ENCODE measurements at places on chromosomes 16 and 17. TPM values are rescaled to one million over a fixed set of nuclear protein-coding genes. Genes with fewer than 3 reads are reported as not detected.

- DNase-seq = no peak
- H3K27me3 ChIP-seq = no peaks in the 10 kb centered on the region
- H3K36me3 ChIP-seq = no peaks in the 10 kb centered on the region
- H3K4me3 ChIP-seq = no peak overlapping the region
- H3K27ac ChIP-seq = no peak overlapping the region
Observed at GRCh38 chr17:73690676-73691075, 46.4 kb upstream of the SDK2 start.

GRCh38 chr17:51372345-51373004 is 112.1 kb downstream of the UTP18 start:
- no peaks in the 10 kb centered on the region for H3K36me3 ChIP-seq
- H3K4me1 ChIP-seq = no peaks in the 10 kb centered on the region
- H3K27ac ChIP-seq = no peak overlapping the region

Gene KRTAP4-4
- total RNA-seq = not detected

Gene TNFRSF17
- total RNA-seq = 0.99 TPM

Gene SHISA9
- 0.22 TPM for total RNA-seq

Gene METTL16
- 25.5 TPM for total RNA-seq

DNA sequence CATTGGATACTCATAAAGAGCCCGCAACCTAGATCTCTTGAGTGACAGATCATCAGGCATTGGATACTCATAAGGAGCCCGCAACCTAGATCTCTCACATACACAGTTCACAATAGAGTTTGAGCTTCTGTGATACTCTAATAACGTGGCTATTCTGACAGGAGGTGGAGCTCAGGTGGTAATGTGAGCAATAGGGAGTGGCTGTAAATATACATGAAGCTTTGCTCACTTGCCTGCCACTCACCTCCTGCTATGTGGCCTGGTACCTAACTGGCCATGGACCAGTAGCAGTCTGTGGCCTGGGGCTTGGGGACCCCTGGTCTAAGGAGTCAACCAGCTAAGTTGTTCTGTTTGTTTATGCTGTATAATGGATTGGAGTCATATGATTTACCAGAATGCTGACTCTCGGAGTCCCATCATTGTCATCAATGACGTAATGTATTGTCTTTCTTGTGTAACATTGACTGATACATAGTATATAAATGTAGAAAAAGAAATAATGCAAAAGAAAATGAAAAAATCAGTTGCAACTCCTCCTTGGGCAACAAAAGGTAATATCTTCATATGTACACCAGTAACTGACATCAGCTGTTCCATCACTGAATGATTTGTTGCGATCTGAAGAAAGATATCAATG is 17.5 kb downstream of the ABCA9 start:
- no peak for DNase-seq
- H3K4me1 ChIP-seq = peaks cover 15% of the 10 kb centered on the region
- no peak overlapping the region for H3K27ac ChIP-seq
- H3K27me3 ChIP-seq = no peaks in the 10 kb centered on the region
- H3K4me3 ChIP-seq = no peak overlapping the region

Gene MT1X
- 74.6 TPM for total RNA-seq

DNA sequence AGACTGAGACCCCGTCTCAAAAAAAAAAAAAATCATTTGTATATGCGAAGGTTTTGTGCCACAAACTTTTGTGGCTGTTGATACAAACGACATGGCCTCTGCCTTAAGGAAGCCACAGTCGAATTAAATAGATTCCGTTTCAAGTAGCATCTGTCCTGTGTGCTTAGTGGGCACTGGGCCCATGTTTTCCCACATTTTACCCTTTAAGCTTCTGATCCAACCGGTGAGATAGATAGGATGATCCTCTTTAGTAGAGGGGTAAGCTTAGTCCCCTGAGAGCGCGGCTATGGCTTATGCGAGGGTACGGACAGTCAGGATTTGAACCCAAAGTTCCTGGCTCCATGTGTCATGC is 776 bp upstream of the TMEM219 start:
- peaks cover 23% of the 10 kb centered on the region for H3K4me1 ChIP-seq
- no peaks in the 10 kb centered on the region for H3K27me3 ChIP-seq
- DNase-seq = no peak
- peaks cover 22% of the 10 kb centered on the region for H3K36me3 ChIP-seq
- peak overlapping the region; percentile 90 for H3K27ac ChIP-seq
- H3K4me3 ChIP-seq = peak overlapping the region; percentile 75

DNA sequence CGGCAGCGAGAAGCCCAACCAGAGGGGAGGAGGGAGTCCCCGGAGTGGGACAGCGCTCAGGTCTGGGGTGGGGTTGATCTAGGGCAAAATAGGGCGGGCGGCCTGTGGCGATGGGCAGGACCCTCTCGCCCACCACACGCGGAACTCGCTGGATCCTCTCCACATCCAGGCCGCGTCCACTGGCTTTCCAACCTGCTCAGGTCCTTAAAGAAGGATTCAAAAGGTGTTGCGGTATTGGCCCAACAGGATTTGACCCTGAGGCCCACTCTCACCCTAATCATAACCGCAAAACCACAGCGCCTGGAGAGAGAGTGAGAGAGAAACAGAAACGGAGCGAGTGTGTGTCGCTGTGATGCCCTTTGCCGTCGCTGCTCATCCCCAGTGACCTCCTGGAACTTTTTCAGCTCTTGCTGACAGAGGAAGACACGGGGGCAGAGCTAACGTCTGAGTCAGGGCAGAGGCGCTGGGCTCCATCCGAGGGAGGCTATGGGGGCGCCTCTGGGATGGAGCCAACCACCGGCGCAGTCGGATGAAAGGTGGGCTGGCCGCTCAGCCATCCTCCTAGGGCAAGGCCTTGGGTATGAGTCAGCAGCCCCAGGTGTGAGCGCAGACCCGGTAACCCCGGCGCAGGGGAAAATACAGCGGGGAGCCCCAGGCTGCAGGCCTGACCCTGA is 16.7 kb upstream of the OR1F1 start:
- no peaks in the 10 kb centered on the region for H3K36me3 ChIP-seq
- peaks cover 10% of the 10 kb centered on the region for H3K4me1 ChIP-seq
- no peak overlapping the region for H3K4me3 ChIP-seq
- no peak for DNase-seq
- peaks cover 78% of the 10 kb centered on the region for H3K27me3 ChIP-seq

Gene ZG16B
- 3.0 TPM for total RNA-seq

DNA sequence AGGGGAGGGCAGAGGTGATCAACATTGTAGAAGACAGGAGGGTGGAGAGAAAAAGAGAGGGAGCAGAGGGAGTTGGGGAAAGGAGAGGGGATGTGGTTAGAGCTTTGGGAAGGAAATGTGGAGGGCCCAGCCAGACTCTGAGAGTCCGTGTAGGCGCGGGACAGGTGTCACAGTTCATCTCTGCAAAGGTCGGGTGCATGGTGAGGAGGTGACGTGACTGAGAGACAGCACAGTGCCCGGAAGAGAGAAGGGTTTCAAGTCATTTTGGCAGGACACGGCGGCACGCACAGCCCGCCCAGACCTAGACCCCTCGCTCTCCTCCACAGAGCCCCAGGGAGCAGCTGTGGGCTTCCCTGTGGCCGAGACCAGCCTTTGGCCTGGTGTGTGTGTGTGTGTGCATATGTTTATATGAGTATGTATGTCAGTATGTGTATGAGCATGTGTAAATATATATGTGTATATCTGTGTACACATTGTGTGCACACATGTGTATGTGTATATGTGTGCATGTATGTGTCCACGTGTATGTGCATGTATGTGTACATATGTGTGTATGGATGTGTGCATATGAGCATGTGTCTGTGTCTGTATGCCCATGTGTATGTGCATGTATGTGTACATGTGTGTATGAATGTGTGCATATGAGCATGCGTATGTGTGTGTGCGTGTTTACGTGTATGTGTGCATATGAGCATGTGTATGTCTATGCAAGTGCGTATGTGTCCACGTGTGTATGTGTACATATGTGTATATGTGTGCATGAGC is 104.6 kb downstream of the SEC14L1 start:
- no peaks in the 10 kb centered on the region for H3K36me3 ChIP-seq
- no peak overlapping the region for H3K27ac ChIP-seq
- H3K27me3 ChIP-seq = peaks cover 7% of the 10 kb centered on the region
- H3K4me3 ChIP-seq = no peak overlapping the region
- DNase-seq = peak; percentile 51
- peaks cover 27% of the 10 kb centered on the region for H3K4me1 ChIP-seq

Gene FADS6
- total RNA-seq = not detected

- H3K27ac ChIP-seq = peak overlapping the region; percentile 93
- H3K36me3 ChIP-seq = peaks cover 19% of the 10 kb centered on the region
- no peaks in the 10 kb centered on the region for H3K27me3 ChIP-seq
- peak overlapping the region; percentile 46 for H3K4me3 ChIP-seq
- H3K4me1 ChIP-seq = peaks cover 14% of the 10 kb centered on the region
Observed at GRCh38 chr17:76671912-76672262, 28.3 kb upstream of the ST6GALNAC1 start.

Gene TMEM238L
- total RNA-seq = not detected

DNA sequence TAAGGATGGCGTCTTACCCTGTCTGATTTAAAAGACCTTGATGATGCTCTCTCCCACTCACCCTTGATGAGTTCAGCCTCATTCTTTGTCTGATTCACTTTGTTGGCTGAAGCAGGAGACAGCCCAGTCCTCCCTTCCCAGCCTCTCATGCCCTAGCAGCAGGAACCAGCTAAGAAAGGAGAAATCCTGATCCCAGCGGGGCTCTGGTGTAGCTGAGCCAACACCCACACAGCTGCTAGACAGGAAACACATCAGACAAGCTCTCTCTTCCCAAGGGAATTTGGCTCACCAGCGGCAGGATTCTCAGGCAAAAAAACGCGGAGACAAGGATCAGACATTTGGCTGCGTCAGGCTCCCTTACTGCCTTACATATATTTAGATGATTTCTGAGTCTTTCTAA is 211.5 kb downstream of the CDH11 start:
- no peaks in the 10 kb centered on the region for H3K27me3 ChIP-seq
- H3K27ac ChIP-seq = peak overlapping the region; percentile 31
- peak; percentile 69 for DNase-seq
- H3K36me3 ChIP-seq = no peaks in the 10 kb centered on the region
- peaks cover 4% of the 10 kb centered on the region for H3K4me1 ChIP-seq

Gene SLC6A2
- total RNA-seq = not detected

DNA sequence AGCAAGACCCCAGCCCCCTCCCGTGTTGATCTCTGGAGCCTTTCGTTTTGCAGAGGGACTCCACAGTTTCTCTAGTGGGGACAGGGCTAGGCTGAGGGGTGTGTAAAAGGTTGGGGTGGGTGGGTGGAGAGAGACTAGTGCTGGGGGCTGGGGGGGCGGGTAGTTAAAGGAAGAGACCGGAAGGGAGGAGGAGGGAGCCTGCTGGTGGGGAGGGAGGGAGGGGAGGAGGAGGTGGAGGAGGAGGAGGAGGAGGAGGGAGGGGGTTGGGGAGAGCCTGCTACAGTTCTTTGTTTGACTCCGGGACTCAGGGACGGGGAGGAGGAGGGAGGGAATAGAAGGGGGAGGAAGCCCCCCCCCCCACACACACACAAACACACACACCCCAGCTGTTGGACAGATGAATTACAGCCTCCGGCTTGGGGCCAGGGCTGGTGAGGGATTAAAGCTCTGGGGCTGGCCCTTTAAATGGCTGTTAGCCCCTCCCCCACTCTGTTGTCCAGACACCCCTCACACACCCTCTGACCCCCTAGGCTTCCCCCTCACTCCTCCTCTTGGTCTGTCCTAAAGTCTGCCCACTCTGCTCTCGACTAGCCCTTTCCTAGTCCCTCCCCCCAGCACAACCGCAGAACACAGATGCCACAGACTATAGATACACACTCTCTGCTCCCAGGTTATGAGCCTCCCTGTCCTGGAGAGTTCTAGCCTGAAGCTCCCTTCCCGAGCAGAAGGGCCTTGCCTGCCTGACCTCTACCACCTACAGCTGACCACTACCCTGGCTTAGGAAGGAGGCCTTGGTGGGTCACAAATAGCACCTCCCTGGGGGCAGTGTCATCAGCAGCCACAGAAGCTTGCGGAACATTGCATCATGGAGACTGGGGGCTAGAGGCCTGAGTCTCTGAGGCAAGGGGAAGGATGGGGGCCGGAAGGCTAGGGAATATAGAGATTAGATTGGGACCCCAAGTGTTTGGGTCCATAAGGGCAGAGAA is 4.4 kb downstream of the KDM6B start:
- H3K36me3 ChIP-seq = no peaks in the 10 kb centered on the region
- no peaks in the 10 kb centered on the region for H3K27me3 ChIP-seq
- peak; percentile 49 for DNase-seq
- H3K27ac ChIP-seq = peak overlapping the region; percentile 92
- H3K4me3 ChIP-seq = no peak overlapping the region

GRCh38 chr16:86726340-86726739 is 148.0 kb downstream of the FOXL1 start:
- H3K36me3 ChIP-seq = no peaks in the 10 kb centered on the region
- no peaks in the 10 kb centered on the region for H3K4me1 ChIP-seq

DNA sequence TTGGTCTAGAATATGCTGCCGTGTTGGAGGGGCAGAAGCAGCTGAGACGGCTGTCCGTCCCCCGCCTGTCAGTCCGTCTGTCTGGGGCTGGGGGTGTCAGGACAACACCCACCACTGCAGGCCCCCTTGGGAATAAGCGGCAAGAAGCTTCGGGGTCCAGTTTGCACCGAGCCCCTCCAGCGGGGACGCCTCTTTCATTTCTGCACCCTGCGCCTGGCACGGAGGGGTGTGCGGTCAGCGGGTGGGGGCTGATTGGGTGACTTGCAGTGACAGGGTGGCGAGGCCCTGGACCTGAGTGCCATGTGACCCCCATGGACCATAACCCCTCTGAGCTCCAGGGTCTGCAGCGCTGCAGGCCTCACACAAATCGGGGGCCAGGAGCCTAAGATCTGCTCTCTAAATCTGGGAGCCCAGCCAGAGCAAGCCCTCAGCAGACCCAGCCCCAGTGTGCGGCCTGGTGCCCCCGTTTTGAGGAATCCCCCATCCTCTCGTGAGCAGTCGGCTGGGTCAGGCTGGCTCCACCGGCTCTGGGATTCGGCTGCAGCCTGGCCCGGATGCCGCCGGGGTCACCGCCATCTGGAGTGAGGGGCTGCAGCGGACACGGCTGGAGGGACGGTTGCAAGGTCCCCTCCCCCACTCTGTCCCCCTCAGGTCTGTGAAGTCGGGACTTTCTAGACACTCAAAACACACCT is 8.3 kb downstream of the CBFA2T3 start:
- H3K4me1 ChIP-seq = no peaks in the 10 kb centered on the region
- no peak for DNase-seq
- H3K27me3 ChIP-seq = peaks cover 16% of the 10 kb centered on the region
- no peak overlapping the region for H3K4me3 ChIP-seq
- no peaks in the 10 kb centered on the region for H3K36me3 ChIP-seq

DNA sequence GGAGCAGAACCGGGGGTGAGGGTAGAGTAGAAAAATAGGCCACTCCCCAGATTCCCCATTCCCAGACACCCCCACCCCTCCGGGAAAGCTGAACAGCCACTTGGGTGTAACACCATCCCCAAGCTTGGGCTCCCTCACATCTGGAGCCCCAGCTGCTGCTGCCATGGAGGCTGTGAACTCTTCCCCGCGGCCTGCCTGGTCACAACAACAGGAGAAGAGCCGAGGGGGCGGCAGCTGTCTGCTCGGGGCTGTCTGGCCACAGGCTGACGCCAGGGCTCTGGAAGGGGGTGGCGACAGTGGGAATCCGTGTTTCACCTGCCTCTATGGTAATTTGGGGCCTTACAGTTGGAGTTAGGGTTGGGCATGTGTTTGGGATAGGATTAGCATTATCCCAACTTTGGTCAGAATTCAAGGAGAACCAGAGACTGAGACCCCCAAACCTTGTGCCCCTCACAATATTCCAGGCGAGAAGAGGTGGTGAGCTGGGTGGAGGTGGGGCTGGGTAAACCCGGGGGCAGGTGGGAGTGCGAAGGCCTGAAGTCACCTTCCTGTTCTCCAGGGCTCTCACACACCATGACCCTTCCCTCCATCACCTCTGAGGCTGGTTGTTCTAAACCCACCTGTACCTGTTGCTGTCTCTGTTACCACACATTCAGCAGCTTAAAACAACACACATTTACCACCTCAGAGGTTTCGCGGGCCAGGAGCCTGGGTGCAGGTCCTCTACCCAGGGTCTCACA is 29.7 kb upstream of the NXPH3 start:
- DNase-seq = no peak
- no peak overlapping the region for H3K27ac ChIP-seq
- H3K4me3 ChIP-seq = no peak overlapping the region
- no peaks in the 10 kb centered on the region for H3K36me3 ChIP-seq
- no peaks in the 10 kb centered on the region for H3K27me3 ChIP-seq
- H3K4me1 ChIP-seq = peaks cover 17% of the 10 kb centered on the region
